ENCODE measurements at places on chromosomes 11 and 22.

DNA sequence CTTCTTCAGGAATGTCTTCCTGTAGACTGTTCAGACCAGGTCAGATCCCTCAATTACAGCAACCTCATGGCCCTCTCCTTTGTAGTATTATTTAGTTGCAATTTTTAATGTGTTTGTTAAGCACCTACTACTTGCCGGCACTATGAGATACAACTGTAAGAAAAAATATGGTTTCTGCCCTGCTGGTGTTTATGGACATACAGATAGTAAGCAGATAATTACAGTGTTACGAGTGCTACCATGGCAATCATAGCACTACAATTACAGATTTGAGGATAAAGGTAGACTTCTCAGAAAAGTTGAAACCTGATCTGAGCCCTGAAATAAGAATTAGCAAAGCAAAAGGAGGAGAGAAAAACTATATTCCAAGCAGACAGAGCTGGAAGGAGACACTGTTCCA lies 2.8 kb downstream of the LRRC51 start:
- no peak for DNase-seq

GRCh38 chr11:121152764-121153163 lies 51.7 kb downstream of the TECTA start:
- DNase-seq = no peak

DNA sequence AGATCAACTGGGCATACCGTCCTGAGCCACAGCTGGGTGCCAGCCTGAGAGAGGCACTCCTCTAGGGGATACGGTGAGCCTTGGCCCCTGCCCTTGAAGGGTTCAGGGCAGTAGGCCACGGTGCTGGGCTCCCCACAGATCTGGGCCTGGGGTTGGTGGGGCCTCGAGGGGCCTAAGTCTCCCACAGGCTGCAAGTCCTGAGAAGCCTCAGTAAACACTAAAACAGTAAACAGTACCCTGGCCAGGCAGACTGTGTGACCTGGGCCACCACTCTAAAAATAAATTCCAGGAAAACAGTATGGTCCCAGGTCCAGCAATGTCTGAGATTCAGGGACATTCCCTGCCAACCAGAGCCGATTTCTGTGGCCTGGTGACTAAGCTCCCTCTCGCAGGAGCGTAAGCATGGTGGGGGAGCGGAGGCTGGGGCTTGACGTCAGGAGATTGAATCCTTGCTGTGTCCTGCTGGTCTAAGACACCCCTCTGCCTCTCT lies 2.3 kb upstream of the RHOD start:
- DNase-seq = peak; percentile 28

DNA sequence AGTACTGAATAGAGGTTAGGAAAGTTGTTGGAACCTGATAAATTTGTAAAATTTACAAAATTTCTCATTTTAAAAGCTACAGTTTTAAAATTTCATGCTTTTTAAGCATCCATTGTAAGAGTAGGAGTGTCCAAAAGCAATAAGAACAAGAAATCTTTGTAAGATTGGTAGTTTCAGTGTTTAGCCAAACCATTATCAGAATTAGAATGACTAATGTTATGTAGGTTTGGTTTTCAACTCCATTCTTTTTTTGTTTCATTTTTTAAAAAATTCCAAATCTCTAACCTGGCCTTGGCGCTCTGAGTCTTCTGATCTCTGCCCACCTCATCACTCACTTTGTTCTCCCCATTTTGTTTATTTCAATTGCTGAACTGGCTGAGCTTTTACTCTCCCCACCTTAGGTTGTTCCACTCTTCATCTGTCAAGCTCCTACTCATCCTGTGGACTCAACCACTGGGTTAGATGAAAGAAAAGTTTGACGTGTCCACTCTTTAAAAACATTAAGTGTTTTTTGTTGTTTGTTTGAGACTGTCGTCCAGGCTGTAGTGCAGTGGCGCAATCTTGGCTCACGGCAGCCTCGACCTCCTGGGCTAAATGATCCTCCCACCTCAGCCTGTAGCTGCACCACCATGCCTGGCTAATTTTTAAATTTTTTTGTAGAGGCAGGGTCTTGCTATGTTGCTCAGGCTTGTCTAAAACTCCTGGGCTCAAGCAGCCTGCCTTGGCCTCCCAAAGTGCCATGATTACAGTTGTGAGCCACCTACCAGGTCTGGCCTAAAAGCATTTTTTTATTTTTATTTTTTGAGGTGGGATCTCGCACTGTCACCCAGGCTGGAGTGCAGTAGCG lies 14.0 kb downstream of the EP300 start:
- DNase-seq = no peak

- DNase-seq = no peak
Observed at GRCh38 chr11:63574856-63575602, 11.8 kb upstream of the PLAAT2 start.

- DNase-seq = peak; percentile 20
Observed at GRCh38 chr22:28629420-28630176, 50.0 kb downstream of the TTC28 start.

GRCh38 chr22:41687901-41688364 lies 734 bp downstream of the SNU13 start:
- no peak for DNase-seq

- peak; percentile 64 for DNase-seq
Observed at GRCh38 chr11:36672815-36673450, 74.9 kb upstream of the RAG2 start.

DNA sequence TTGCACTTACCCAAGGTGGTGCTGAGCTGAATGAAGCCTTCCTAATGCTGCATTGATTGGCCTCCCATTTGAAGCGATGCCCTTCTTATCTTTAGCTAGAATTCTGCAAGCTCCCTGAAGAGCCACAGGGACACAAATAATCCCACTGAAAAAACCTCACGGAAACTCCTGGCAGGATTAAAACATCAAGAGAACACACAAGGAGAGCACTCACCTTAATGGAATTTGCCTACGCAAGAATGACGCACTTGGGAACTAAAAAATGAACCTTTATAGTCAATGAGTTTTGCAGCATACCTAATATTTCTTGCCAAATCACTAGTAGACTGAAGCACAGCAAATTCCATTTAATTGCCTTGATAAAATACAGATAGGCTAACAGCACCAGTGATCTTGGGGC lies 232.8 kb upstream of the UBASH3B start:
- DNase-seq = no peak
